ENCODE measurements at places on chromosomes 5 and 9.

- DNase-seq, result no peak
These were observed 577.6 kb downstream of the CSNK1G3 start for GRCh38 chr5:124089578-124089977.

- DNase-seq, result no peak
These were observed 135.5 kb upstream of the CPEB4 start for GRCh38 chr5:173752653-173753052.

- DNase-seq, result no peak
These were observed 35.8 kb upstream of the MEGF10 start for GRCh38 chr5:127254729-127255284.

DNA sequence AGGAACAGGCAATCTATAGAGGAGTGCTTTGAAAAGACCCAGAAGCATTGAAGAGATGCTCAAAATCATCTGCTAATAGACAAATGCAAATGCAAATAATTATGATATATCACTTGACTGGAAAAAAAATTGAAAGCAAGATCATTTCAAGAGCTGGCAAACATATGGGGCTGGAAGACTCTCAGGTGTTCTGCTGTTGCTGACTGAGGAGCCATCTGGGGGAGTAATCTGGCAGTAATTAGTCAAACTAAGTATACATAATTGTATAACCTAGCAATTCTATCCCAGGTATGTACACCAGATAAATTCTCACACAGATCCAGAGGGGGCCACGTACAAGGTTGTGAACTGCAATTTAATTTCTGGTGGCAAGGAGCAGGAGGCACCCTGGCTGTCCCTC lies 4.6 kb upstream of the HMHB1 start:
- no peak for DNase-seq

DNA sequence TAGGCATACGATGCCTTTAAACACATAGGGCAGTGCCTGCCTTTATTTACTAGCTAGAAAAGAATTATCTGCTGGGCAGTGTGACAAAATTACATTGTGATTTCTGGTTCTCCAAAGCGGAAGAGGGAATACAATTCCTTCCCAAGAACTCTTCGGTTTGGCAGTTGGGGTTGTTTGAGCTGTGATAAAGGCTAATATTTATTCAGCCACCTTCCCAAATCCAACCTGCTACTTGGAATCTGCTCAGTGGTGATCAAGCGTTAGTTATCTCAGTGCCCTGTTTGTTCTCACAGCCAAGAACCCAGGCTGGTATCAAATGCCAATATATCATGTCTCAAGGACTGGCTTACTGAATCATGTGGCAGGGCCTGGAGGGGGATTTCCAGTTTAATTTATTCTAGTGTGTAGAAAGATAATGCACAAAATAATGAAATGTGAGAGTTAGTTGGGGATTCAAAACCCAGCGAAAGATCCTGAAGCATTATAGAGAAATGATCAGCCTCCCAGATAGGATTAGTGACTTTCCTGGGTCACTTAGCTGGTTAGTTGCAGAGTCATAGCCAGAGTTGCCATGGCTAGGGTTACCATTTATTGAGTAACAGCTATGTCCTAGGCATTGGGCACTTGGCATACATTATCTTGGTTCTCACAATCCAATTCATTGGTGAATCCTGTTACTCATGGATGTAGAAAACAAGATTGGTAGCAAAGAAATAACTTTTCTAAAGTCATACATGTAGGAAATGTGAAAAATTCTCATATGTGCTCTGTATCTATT lies 457.0 kb upstream of the KLF4 start:
- DNase-seq, result no peak

DNA sequence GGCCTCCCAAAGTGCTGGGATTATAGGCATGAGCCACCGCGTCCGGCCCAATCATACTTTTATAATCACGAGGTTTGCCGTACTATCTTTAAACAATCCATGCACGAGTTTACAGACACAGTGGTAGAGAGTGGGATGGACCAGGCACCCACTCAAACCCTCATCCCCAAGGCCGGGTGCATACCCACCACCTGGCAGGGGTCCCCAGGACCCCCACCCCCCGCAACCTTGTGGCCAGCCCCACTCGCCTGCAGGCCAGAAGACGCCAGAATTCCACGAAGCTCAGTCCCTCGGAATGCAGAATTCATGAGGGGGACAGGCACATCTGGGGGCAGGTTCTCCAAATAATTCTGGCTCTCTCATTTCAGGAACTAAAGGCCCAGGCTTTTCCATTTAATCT lies 17.1 kb downstream of the NACC2 start:
- no peak for DNase-seq

- DNase-seq, result no peak
These were observed 11.3 kb downstream of the RGS14 start for GRCh38 chr5:177368869-177369644.

- no peak for DNase-seq
These were observed 12.9 kb downstream of the DYNC2I2 start for GRCh38 chr9:128643519-128644300.

DNA sequence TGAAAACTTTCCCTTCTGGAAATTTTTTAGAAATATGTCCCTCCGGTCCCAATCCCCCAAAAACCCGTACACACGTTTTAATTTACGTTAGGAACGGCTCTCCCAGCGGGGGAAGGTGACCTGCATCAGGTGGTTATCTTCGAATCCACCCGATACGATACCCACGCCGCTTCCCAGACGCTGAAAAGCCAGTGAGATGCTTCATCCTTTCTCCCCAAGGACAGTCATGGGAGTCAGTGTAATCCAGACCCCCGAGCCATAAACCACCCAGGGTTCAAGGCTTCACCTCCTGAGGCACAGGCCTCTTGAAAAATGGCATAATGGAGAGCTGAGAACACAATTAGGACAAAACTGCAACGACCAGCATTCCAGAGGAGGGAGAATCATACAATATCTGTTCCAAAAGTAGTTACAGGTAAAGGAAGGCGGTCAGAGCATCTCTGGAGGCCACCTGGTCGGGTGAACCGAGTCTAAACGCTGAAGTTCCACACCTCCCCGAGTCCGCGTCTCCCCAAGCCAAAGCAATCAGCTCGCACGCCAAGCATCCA lies 857 bp downstream of the FAM169A start:
- DNase-seq, result no peak

DNA sequence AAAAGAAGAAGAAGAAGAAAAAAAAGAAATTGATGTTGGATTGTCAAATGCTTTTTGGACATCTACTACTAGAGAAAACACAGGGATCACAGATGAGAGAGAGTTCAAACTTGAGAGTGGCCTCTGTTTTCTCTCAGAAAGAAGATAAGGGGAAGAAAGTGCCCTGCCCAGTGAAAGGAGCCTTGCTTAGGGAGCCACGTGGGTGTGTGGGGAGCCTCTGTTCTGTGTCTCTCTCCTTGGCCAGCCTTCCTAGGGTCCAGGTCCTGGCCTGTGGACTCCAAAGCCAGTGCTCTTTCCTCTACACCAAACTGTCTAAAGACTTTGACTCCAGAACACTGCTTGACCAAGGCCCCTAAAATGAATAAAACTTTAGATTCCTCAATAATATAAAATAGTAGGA lies 22.0 kb upstream of the COL15A1 start:
- no peak for DNase-seq

- no peak for DNase-seq
These were observed 9.2 kb upstream of the MXD3 start for GRCh38 chr5:177320879-177321278.

DNA sequence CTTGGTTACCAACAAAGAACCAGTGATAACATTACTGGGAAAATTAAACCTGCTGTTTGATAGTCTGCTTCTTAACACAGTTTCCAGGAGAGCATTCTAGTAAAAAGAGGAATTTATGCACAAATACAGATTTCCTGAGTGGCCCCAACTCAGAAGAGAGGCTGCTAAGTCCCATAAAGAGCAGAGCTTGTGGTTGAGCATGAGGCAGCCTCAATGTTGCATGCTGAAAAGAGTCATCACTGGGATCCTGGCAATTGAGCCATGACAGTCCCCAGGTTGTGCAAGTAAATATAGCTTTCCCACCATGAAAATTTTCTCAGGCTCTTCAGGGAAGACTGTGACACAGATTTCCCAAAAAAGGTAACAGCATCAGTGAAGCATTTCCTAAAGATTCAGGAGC lies 47.5 kb upstream of the ADRB2 start:
- no peak for DNase-seq

GRCh38 chr5:120035815-120036577 lies 406.6 kb downstream of the FAM170A start:
- no peak for DNase-seq

DNA sequence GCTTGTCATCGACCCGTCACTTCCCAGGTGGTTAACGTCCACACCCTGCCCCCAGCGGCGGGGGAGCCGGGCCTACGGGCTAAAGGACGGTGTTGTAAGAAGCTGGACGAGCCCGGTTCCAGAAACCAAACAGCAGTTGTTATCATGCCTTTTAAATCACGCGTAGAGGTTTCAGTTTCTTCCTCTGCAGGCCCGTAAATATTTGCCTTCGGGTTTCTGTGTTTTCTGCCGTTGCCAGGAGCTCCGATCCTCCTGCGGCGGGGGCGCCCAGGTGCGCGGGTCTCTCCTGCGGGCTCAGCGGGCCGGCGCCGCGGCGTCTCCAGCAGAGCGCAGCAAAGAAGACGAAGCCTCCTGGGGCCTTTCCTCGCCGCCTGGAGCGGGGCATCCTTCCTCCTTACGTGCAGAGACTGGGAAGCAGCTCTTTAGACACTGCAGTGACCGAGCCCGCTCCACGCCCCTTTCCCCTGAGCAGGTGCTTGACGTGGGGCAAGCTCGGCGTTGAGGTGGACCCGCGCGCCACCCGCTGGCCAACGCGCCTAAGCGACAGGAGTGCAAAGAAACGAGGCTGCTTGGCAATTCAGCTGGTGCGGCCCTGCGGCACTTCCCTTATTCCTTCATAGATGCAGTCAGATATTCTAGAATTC lies 21.8 kb upstream of the TTC1 start:
- peak; percentile 79 for DNase-seq

GRCh38 chr9:97374811-97375210 lies 37.1 kb upstream of the TDRD7 start:
- DNase-seq, result no peak

DNA sequence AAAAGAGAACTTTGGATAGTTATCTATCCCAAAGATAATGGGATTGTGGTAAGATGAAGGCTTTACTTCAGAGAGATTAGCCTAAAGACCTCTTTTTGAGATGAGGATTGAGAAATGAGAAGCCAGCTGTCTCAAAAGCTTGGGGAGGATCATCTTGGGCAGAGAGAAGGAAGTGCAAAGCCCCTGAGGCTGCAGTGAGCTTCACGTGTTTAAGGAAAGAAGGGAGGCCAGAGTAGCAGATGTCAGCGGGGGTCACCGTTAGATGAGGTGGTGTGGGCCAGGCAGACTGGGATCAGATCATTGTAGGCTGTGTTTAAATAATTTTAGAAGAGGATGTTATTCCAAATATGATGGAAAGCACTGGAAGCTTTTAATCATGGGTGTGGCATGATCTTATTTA lies 270.1 kb downstream of the ARHGEF28 start:
- DNase-seq, result no peak

GRCh38 chr5:150473673-150474358 lies 24.3 kb upstream of the RPS14 start:
- DNase-seq, result no peak

DNA sequence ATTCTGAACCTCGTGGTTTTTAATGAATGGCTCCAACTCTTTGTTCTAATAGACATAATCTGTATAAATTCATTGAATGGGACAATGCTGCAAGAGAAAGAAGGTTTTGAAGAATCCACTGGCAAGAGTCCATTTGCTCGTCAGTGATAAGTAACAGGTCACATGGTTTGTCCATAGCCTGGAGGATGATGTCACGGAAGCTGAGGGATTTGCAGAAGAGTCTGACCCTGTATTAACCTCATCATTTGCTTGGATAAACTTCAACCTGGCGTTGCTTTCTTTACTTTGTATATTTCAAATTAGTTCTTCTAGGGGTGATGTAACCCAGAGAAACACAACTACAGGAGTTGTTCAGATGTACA lies 197.4 kb downstream of the GAS1 start:
- peak; percentile 34 for DNase-seq

DNA sequence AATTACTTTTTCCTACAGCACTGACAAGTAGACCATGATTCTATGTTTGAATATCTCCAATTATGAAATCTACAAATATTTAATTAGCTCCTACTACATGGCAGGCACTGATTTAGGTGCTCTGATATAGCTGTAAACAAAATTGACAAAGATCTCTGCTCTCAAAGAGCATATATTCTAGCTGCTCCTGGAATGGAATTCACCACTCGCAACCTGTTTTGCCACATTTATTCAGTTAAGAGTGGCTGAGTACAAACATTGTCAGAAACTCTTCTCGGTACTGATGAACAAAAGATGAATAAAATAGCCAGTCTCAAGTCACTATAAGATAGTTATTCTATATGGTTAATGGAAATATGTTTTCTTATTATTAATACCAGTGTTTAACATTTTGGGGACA lies 114.2 kb upstream of the PDE4D start:
- DNase-seq, result no peak

- no peak for DNase-seq
These were observed 284.4 kb upstream of the DAP start for GRCh38 chr5:11045411-11045810.

DNA sequence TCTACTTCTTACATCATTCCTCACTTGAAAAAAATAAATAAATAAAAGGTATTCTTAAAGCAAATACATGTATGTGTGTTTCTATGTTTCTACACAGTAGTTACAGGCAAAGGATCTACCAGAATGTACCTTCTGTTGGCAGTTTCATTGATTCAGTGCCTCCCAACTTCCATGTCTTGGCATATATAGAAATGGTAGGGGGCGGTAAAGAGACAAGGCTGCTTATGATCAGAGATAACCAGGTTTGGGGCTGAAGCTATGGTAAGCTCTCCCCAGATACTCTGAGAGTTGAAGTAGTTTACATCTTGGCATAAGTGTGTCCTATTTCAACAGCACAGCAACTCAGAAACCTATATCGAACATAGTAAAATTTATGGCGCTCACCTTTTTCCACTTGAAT lies 1075.4 kb upstream of the C9orf72 start:
- DNase-seq, result no peak

- no peak for DNase-seq
These were observed 23.2 kb downstream of the ELOVL7 start for GRCh38 chr5:60820593-60821487.

- DNase-seq, result no peak
These were observed 572 bp downstream of the NR4A3 start for GRCh38 chr9:99822109-99822805.

DNA sequence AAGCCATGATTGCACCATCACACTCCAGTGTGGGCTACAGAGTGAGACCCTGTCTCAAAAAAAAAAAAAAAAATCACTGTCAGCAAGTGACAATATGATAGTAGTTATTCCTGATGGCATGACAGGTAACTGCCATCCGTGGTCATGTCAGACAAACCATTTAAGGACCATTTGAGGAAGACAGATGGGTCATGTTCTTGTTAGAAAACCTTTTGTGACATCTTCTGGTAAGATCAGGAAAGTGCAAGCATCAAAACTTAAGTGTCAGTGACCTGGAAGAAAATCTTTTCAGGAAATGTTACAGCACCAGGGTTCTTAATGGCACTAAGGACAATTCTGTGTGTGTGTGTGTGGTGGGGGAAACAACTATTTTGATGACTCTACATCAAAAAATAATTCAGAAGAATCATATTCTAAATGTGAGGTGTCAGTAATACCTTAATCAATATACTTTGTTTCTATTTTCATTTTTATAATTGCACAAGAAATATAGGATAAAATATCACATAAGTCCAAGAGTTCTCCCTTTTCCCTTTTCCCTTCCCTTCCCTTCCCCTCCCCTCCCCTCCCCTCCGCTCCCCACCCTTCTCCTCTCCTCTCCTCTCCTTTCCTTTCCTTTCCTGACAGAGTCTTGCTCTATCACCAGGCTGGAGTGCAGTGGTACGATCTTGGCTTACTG lies 17.8 kb downstream of the SLC38A9 start:
- DNase-seq, result no peak

GRCh38 chr9:134600836-134601638 lies 40.6 kb upstream of the COL5A1 start:
- DNase-seq, result no peak

- no peak for DNase-seq
These were observed 134.4 kb downstream of the BARX1 start for GRCh38 chr9:93820667-93821306.
